ENCODE measurements at places on chromosomes 3 and 15.

GRCh38 chr15:22888120-22888859 is 49.8 kb downstream of the NIPA2 start:
- DNase-seq, result no peak

DNA sequence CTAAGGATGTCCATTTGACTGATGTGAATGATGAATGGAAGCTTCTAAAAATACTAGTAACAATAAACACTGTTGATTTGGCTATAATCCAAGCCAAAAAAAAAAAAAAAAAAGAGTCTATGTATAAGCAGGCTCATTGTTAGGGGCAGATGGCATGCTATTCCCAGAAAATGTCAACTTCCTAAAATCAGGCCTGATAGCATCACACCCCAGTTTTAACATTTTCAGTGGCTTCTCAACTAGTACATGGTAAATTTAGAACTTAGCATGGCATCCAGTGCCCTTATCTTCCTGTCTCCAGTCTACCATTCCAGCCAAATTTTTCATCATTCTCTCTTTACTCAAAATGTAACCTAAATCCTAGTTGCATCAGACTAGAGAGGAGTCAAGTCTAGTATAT is 288.2 kb upstream of the ZNF385D start:
- DNase-seq, result no peak

DNA sequence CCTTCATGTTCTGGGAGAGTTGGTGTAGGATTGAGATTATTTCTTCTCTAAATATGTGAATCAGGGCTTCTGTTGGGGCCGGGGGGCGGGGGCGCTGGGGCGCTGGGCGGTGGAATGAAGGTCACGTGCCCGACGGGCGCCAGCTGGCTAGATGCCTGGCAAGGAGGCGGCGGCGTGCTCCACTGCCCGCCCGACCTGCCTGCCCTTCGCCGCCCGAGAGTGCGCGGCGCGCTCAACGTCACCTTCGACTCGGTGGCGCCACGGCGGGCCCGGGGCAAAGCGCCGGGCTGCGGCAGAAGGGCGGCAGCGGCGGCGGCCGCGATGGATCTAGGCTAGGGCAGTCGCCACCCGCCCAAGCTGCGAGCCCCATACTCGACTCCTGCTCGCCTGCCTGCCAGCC is 47.0 kb upstream of the LHFPL4 start:
- DNase-seq, result peak; percentile 13

- DNase-seq, result no peak
Measured at GRCh38 chr3:190058521-190059241, 62.0 kb downstream of the P3H2 start.

- DNase-seq, result no peak
Measured at GRCh38 chr3:153400641-153401040, 238.6 kb downstream of the RAP2B start.

DNA sequence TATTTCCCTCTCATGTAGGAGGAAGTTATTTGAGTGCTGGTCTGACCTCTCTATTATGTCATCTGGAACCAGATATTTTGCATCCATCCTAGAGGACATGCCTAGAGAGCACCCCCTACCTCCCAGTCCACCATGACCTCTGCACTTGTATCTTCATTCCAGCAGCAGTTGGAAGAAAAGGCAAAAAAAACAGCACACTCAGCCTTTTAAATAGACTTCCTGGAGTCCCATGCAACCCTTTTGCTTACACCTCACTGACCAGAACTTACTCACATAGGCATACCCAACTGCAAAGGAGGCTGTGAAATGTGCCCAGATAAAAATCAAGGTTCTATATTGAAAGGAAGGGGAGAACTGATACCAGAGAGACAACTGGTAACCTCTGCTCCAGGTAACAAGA is 92.3 kb upstream of the FHIT start:
- no peak for DNase-seq

- DNase-seq, result no peak
Measured at GRCh38 chr3:109211941-109212340, 75.4 kb downstream of the C3orf85 start.

DNA sequence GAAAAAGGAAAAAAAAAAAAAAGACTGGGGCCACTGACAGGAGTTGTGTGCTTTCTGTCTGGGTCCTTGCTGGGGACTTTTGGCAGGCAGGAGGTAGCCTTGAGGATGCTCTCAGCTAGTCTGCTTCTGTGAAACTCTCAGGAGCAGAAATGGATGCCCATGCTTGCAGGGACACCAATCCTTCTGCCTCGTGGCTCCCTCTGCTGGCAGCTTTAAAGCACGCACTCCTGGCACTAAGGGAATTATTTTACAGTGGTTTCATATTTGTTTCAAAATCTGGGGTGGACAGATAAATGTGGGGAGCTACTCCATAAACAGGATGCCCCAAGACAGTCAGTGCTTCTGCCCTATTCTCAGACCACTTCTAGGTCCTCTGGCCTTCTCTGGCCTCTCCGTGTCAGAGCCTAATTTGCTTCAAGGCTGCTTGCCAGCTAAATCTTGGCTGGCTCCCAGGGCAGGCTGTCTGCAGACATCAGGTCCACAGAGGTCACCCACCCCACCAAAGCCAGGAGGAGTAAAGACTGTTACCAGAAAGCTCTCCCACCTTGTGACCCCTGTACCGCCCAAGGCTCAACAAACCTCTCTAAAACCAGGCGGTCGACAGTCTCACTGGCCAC is 17.1 kb downstream of the TRAIP start:
- DNase-seq, result peak; percentile 74

GRCh38 chr3:83034806-83035703 is 1273.6 kb upstream of the GBE1 start:
- DNase-seq, result no peak

- DNase-seq, result no peak
Measured at GRCh38 chr15:44713006-44713966, 2.0 kb downstream of the B2M start.

GRCh38 chr3:189292667-189293484 is 121.1 kb downstream of the TPRG1 start:
- DNase-seq, result no peak

- no peak for DNase-seq
Measured at GRCh38 chr15:74631408-74631807, 15.8 kb downstream of the CLK3 start.

DNA sequence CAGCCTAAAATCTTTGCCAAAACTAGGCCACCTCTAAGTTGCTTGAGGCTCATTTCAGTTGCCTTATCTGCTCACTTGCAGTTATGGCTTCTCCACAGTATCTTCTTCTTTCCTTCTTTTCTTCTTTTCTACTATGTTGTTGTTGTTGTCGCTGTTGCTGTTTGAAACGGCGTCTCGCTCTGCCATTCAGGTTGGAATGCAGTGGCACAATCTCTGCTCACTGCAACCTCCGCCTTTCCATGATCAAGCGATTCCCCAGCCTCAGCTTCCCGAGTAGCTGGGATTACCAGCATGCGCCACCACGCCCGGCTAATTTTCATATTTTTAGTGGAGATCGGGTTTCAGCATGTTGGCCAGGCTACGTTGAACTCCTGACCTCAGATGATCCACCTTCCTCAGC is 210.8 kb upstream of the NR2F2 start:
- no peak for DNase-seq

Measured in activated CD4-positive, alpha-beta T cell treated with anti-CD3 and anti-CD28 coated beads for 24 hours (primary cell).